CD4-positive, alpha-beta memory T cell (primary cell): ENCODE measurements at places on chromosomes 4 and X. TPM values are rescaled to one million over a fixed set of nuclear protein-coding genes. Genes with fewer than 3 reads are reported as not detected.
A peak's percentile ranks its signal among the peaks of the same experiment; 100 is the strongest.

- no peaks in the 10 kb centered on the region for H3K36me3 ChIP-seq
- H3K4me1 ChIP-seq: peaks cover 5% of the 10 kb centered on the region
- no peak for DNase-seq
- H3K4me3 ChIP-seq: no peak overlapping the region
- H3K27ac ChIP-seq: no peak overlapping the region
Observed at GRCh38 chrX:65874765-65875164, 165.1 kb downstream of the VSIG4 start.

- no peaks in the 10 kb centered on the region for H3K36me3 ChIP-seq
- H3K27me3 ChIP-seq: no peaks in the 10 kb centered on the region
- DNase-seq: no peak
- H3K4me3 ChIP-seq: no peak overlapping the region
- no peaks in the 10 kb centered on the region for H3K4me1 ChIP-seq
- H3K27ac ChIP-seq: no peak overlapping the region
Observed at GRCh38 chr4:61783050-61783449, 582.9 kb downstream of the ADGRL3 start.

GRCh38 chrX:981791-982626, 230.4 kb downstream of the CRLF2 start:
- no peaks in the 10 kb centered on the region for H3K27me3 ChIP-seq
- no peaks in the 10 kb centered on the region for H3K4me1 ChIP-seq
- no peak overlapping the region for H3K4me3 ChIP-seq

SPP1 gene
- not detected for polyA plus RNA-seq

GRCh38 chr4:55876387-55876786, 22.9 kb downstream of the EXOC1 start:
- no peaks in the 10 kb centered on the region for H3K4me1 ChIP-seq
- no peak for DNase-seq
- H3K27ac ChIP-seq: no peak overlapping the region
- peaks cover 38% of the 10 kb centered on the region for H3K36me3 ChIP-seq
- H3K27me3 ChIP-seq: no peaks in the 10 kb centered on the region

MAGEA10 gene
- polyA plus RNA-seq: not detected

GRCh38 chrX:12975670-12975965, 708 bp downstream of the TMSB4X start:
- no peaks in the 10 kb centered on the region for H3K27me3 ChIP-seq
- peaks cover 9% of the 10 kb centered on the region for H3K36me3 ChIP-seq
- DNase-seq: no peak
- H3K4me3 ChIP-seq: peak overlapping the region; percentile 81

UCP1 gene
- not detected for polyA plus RNA-seq

GRCh38 chr4:680551-680927, 6.2 kb downstream of the MYL5 start:
- H3K4me1 ChIP-seq: peaks cover 14% of the 10 kb centered on the region
- H3K4me3 ChIP-seq: no peak overlapping the region
- peak overlapping the region; percentile 21 for H3K27ac ChIP-seq
- DNase-seq: no peak
- no peaks in the 10 kb centered on the region for H3K27me3 ChIP-seq

NMU gene
- polyA plus RNA-seq: 0.49 TPM

DNA sequence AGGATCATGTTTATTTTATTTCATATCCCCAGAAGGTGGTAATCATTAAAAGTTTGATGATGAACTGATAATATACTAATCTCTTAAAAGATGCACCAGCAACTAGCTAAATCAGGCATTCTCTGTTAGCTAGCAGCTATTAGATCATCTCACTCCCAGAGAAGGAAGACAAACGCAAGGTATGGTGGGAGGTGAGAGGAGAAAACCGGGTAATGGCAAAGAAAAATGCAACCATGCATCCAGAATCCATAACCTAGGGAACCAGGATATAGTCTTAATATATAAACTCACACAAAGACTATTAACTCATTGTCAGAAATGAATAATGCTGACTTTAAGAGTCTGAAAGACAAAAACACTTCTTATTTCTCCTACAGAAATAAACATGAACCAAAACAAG, 66.1 kb downstream of the WNK3 start:
- H3K4me3 ChIP-seq: no peak overlapping the region
- no peaks in the 10 kb centered on the region for H3K4me1 ChIP-seq

DNA sequence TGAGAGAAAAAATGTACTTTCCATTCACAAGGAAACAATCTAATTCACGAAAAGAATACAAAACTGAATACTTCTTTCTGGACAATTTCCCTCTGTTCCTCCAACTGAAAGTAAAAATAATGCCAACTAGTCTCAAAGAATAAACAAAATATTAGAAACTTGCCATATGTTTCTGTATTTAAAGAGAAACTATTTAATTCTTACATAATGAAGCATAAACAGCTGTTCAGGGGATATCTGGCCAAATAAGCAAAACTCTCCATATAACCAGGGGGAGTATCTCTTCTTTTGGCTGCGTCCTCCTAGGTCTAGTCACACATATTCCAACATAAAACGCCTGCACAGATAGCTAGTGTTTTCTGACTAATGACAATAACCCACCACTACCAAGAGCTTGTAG, 805 bp downstream of the GATB start:
- H3K27me3 ChIP-seq: no peaks in the 10 kb centered on the region
- H3K4me1 ChIP-seq: peaks cover 13% of the 10 kb centered on the region
- DNase-seq: no peak
- H3K36me3 ChIP-seq: no peaks in the 10 kb centered on the region

GRCh38 chr4:79266136-79266535, 59.7 kb downstream of the NAA11 start:
- H3K36me3 ChIP-seq: no peaks in the 10 kb centered on the region
- DNase-seq: no peak
- no peaks in the 10 kb centered on the region for H3K27me3 ChIP-seq
- H3K4me1 ChIP-seq: no peaks in the 10 kb centered on the region

DNA sequence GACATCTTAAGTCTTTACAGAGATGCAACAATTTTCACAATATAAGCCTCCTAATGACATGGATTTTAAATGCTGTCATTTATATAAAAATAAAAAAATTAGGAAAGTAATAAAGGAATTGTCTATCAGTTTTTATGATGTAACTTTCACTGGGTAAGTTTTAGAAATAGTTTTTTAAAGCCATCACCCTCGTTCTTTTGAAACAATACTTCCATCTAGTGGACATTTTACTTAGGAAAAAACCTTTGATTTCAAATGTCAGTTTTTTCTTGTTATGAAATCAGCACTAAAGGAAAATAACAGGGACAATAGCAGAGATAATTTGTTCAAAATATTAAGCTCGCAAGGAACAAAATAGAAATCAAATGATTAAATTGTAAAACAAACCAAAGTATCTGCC, 24.3 kb upstream of the NDNF start:
- H3K27ac ChIP-seq: no peak overlapping the region
- H3K4me1 ChIP-seq: no peaks in the 10 kb centered on the region
- no peaks in the 10 kb centered on the region for H3K36me3 ChIP-seq
- H3K27me3 ChIP-seq: no peaks in the 10 kb centered on the region
- no peak overlapping the region for H3K4me3 ChIP-seq

TRIM75 gene
- not detected for polyA plus RNA-seq

DNA sequence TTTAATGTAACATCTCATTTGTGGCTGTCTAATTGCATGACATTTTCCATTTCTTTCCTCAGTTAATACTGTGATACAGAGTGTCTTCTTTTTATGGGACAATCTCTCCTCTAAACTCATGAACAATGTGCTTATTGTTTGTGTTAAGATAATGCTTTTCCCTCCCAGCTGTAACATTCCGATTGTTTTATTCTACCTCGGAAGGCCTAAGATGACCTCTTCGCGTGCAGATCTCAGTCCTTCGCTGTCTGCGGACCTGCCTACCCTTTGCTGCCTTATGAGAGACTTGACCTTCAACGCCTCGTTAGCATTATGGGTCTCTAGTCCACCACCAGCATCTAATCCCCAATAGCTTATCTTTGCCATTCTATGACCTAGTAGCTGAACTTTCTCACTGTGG, 29.8 kb upstream of the ZFP42 start:
- no peak overlapping the region for H3K4me3 ChIP-seq
- no peaks in the 10 kb centered on the region for H3K36me3 ChIP-seq
- H3K27ac ChIP-seq: no peak overlapping the region
- DNase-seq: no peak

CTAG2 gene
- not detected for polyA plus RNA-seq

TEX13D gene
- not detected for polyA plus RNA-seq
